ENCODE measurements at places on chromosomes 3 and 15.

GRCh38 chr3:18402239-18402799 is 22.8 kb downstream of the SATB1 start:
- no peak for DNase-seq

DNA sequence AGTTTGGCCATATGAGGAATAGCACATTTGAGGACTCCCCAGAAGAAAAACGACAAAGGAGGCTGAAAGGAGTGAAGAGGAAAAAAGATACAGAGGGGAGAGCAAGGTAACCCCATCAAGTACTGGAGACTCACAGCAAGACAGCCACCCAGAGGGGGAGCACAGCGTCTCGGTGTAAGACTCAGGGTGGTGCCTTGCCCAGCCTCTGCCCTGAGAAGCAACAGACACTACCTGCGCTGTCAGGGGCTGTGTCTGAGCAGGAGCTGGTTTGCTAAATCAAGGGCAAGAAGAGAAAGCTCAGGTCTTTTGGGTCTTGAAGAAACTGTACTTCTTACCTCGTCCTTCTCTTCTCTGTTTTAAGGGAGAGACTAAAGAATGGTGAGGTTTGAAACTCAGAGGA is 27.9 kb downstream of the FBXO45 start:
- DNase-seq: peak; percentile 31

DNA sequence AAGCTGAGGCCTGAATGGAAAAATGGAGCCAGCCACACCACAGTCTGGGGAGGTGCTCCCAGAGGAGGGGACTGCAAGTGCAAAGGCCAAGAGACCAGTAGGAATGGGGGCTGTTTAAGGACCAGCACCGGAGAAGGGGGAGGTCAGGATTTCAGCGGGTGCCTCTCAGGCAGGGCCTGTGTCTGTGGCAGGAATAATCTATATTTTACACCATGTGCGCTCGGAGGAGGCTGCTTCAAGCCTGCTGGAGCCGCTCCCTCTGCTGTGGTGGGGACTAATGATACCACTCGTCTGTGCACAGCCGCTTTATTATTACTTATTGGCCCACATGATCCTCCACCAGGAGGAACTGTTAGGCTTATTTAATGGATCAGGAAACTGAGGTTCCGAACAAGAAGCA is 45.3 kb downstream of the TPRA1 start:
- DNase-seq: no peak

DNA sequence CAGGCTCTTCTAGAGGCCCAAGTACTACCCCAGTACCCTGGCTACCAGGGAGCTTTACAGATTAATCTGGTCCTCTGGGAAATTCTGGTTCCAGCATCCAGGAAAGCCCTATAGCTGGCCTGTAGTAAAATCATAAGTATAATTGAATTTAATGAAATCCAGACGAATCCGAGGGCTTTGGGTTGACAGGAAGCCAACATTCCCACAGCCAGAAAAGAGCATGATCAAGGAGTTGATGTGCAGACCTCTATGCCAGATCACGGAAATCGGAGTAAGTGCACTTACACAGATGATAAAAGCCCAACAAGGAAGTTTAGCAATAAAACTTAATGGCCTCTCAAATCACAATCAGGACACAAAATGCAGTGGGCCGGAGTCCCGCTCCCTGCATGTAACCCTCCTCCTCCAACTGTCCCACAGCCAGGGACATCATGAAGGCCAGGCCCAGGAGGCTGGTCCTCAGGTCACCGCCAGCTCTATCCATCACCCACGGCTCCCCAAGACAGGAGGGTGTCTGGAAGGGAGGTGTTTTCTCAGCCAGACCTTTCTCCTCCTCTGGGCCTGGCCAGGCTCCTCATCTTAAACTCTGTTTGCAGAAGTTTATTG is 62.8 kb upstream of the SEC22A start:
- DNase-seq: no peak

GRCh38 chr15:40439960-40440742 is 602 bp upstream of the BAHD1 start:
- DNase-seq: peak; percentile 72

DNA sequence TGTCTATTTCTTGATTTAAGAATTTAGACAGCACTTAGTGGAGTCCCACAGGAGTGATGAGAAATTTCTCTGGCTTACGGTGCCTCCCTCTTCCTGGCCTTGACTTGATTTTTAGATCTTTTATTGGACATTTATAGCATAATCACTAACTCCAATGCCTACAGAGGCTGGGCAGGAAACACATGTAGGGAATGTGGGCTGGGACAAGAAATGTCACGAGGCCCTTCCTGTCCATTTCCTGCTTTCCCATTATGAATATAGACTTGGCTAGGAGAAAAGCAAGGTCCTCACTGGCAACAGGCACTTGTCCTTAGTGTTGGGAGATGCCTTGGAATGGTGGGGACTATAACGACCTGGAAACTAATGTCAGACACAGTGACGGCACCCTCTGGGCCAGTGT is 100.3 kb downstream of the MYLK start:
- no peak for DNase-seq

GRCh38 chr3:63896332-63897030 is 15.7 kb downstream of the SCAANT1 start:
- no peak for DNase-seq

DNA sequence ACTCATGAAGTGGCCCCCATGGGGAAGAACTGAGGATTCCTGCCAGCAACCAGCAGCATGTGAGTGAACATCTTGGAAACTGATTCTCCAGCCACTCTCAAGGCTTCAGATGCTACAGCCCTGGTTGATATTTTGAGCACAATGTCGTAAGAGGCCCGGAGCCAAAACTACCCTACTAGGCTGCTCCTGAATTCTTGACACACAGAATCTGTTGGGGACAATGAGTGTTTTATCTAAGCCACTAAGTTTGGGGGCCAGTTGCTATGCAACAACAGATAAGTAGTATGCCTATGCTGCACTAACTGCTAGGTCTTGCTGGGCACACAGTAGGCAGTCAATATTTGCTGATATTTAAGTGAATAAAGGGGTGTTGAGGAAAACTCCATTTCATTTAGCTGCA is 89.9 kb upstream of the CHL1 start:
- no peak for DNase-seq

- DNase-seq: no peak
Observed at GRCh38 chr15:99435113-99435695, 130.6 kb upstream of the MEF2A start.

DNA sequence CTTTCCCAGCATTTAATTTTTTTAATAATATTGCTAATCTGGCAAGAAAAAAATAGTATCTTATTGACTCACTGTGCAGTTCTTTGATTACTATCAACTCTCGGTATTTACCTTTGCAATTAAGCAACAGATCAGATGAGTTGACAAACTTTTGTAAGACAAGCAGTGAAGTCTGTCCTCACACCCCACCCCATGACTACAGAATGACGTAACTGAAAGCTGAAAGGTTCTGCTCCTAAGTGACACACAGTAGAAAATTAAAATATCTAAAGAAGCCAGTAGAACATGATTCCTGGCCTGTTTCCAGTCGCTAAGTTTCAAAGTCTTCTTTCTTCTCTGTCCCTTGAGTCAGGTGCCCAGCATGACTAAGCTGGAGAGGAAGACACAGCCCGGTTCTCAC is 135.5 kb downstream of the STT3B start:
- no peak for DNase-seq

DNA sequence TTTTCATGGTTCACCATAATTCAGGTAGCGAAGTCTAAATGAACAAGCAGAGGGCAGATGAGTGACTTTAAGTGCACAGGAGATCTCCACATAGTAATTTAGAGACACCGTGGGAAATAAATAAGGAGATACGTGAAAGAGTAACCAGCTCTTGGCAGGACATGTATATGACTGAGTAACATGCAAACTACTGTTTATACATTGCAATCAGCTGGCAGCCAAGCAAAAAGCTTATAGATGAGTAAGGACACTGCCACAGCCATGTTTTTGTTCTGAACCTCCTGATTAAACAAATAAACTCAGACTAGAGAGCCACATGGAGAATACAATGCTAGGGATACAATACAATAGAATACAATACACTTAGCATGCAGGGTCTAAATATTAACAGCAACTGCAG is 252.4 kb downstream of the FHIT start:
- DNase-seq: no peak

DNA sequence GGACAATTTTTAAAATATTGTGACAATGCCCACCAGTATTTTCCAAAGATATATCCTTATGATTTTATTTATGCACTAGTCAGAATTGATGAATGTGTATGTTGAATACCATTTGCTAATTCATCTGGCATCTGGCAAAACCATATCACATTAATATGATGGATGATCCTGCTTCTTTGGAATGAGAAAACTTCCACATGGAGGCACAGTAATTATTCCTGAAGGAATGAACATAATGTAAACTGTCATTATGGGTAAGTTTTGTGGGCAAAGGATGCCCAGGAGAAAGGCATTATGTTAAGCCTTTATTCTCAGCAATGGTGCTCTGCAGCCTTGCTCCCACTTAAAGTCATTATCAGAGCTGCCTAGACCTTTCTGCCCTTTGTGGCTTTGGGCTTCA is 113.0 kb upstream of the MME start:
- DNase-seq: no peak

DNA sequence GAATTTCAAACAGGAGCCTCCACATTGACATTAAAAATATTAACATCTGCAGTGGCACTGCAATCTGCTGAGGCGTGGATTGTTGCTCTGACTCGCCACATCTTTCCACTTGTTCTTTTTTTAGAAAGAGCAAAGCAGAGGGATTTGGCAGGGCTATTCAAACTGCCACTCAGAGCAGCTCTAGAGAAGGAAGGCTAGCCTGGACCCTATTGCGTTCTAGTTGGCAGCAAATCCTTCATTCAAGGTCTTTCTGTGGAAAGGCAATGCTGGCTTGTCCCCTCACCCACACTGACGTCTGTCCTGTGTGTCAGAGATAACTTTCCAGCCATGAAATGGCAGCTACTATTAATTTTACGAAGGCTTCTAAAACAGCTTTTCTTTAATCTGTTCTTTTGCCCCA is 483.2 kb upstream of the SGO1 start:
- DNase-seq: no peak

DNA sequence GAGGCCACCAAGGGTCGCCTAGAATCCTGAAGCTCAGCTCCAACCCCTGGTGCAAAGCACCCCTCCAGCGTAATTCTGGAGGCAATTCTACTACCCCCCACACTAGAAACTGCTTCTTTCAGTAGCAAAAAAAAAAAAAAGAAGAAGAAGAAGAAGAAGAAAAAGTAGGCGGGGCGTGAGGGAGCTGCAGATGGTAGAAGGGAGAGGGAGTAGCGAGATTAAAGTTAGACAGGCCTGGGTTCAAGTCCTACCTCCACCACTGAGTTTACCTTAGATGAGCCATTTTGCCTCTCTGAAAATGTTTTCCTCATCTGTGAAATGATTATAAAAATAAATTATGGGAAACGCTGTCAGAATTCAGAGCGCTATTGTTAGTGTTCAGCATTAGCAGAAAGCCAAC is 913 bp downstream of the FAM174B start:
- no peak for DNase-seq

- no peak for DNase-seq
Observed at GRCh38 chr15:68098465-68098864, 44.4 kb downstream of the PIAS1 start.

DNA sequence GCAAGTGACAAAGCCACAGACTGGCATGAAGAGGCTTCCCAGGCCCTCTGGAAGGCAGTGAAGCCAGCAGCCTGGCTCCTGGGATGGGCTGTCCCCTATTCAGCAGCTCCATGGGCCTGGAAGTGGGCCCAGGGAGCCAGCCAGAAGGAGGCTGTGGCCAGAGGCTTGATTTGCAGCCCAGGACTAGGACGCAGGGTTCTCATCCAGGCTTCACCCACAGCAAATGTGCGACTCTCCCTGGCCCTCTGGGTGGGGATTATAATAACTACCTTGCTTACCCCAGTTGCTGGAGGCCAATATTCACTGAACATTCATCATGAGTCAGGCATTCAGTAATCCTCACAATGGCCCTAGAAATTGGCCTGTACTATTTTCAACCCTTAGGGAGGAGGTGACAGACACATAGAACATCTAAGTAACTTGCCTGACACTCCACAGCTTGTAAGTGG is 24.6 kb upstream of the SRP14 start:
- no peak for DNase-seq

DNA sequence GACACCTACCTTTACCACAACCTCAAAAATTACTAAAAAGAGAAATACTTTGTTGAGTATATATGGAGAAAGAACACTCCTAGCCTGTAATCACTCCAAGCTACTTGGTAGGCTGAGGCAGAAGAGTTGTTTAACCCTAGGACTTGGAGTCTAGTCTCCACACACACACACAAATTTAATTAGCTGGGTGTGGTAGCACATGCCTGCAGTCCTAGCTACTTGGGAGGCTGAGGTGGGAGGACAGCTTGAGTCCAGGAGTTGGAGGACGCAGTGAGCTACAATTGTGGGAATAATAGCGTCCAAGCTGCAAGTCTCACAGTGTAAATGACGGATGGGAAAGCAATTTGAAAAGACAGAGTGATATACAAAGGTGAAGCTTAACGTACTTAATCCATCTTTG is 50.5 kb downstream of the LDHAL6B start:
- DNase-seq: no peak

GRCh38 chr3:183584246-183584913 is 28.9 kb upstream of the KLHL6 start:
- DNase-seq: no peak

DNA sequence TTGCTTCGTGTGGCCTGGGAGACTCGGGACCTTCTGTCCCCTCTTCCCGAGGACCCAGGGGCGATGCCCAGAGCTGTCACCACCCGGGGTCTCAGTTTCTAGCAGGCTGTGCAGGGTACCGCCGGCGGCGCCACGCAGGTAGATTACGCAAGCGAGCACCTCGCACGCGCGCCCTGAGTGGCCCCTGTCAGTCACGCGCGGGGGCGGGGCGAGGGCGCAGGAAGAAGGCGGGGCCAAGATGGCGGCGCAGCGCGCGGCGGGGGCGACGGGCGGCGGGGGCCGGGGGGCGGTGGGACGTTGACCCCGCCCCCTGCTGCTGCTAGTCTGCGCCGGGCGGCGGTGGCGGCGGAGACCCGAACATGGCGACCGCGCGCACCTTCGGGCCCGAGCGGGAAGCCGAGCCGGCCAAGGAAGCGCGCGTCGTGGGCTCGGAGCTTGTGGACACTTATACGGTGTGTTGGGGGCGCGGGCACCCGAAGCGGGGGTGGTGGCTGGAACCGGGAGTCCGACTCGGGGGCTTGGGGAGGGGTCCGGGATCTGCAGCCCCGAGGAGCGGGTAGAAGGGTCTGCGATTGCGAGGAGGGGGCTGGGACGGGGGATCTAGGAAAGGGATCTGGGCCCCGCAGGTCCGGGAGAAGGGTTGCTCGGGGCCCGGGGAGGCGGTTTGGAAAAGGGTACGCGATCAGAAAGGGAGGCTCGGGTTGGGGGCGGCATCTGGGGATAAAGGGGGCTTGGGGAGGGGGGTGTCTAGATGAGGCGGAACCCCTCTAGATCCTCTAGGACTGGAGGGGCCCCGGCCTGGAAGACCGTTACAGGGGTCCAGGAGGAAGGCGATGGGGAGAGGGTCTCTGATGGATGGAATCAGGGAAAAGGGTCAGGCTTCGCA is at the start of gene NISCH:
Gene NISCH, plus strand, starts transcription at position 322 of the 886 bp plus-strand sequence. Its CDS starts 38 bp downstream, at position 360.
- DNase-seq: peak; percentile 86

DNA sequence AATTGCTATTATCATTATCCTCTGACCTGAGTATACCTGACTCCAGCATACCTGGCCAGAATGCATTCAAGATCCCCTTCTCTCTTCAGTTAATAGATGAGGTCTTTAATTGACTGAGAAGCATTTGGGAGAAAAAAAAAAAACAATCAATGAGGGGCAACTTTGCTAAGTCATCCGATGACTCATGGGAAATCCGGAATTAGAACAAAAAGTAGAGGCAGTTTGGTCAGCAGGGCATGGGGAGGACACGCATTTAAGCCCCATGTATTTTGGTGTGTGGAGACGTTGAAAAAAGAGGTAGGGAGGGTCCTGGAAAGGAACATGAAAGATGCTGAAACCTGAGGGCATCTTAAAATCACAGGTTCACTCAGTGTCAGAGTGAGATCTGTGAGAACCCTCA is 256.2 kb downstream of the RORA start:
- peak; percentile 13 for DNase-seq
